ENCODE measurements at places on chromosomes 5 and 9.

DNA sequence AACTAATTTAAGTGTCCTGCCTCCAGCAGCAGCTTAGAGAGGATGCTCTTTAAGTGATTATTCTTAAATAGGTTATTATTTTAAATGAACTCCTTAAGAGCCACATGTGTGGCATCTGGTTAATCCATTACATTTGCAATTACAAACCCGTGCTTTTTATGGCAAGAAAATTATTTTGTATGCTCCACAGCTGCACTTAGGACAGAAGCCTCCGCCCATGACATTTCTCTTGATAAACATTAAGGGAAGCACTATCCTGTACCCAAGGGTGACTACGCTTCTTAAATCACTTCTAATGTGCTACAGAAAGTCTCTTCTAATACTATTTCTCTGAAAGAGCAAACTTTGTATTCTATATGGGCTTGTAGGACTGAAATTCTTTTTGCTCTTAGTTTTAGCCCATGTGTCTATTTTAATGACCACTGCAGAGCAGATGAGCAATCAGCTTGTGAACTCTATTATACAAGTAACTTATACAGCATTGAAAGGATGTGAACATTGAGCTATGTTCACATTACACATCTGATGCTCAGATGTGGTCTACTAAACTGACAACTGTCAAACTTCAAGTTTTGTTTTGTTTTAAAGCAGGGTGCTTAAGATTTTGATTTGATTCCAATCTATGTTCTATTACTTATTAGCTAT is 223.4 kb downstream of the COX7C start:
- DNase-seq: no peak

DNA sequence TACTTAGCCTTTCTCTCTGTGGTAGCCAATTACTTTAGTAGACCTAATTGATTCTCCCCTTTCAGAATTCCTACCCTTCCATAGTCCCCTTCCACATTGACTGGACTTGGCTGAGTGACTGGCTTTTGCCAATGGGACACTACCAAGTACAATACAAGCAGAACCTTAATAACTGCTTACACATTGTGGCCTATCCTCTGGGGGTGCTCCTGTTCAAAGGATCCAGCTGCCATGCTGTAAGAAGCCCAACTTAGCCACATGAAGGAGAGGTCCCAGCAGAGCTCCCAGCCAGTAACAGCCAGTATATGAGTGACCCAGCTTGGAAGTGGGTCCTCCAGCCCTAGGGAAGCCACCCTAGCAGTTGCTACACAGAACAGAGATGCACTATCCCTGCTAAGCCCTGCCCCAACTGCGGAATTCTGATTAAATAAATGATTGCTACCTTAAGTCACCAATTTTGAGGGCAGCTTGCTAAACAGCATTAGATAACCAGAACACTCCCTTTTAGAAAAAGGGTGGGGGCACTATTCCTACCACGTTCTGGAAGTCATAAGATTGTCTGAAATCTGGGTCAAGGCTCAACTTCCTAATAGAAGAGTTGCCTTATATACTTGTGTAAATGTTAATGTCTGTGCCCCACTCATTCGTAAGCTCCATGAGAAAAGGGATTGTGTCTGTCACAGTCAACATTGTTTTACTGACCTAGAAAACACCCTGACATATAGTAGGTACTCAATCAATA is 11.1 kb upstream of the APTX start:
- no peak for DNase-seq

- DNase-seq: no peak
These were observed 36.4 kb downstream of the C6 start for GRCh38 chr5:41176952-41177351.

DNA sequence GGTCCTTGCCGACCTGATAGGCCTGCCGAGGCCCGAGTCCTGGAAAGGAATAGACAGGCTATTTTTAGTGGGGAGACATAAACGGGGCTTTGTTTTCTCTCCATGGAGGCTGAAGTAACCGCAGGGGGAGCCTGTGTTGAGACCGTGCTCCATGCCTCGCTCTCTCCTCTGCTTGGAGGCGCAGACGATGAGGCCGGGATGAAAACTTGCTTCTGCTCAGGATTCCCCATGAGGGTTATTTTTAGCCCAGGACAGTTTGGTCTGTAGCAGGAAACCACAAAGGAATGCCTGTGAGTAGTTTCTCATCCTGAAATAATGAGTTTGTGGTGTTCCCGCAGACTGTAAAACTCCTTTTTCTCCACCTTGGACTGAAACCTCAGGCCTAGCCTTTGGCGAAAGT is 81.9 kb upstream of the RARS1 start:
- DNase-seq: no peak

- no peak for DNase-seq
These were observed 117.5 kb downstream of the TTC39B start for GRCh38 chr9:15189481-15189880.

- DNase-seq: no peak
These were observed 43.2 kb upstream of the PIK3R1 start for GRCh38 chr5:68172314-68172713.

DNA sequence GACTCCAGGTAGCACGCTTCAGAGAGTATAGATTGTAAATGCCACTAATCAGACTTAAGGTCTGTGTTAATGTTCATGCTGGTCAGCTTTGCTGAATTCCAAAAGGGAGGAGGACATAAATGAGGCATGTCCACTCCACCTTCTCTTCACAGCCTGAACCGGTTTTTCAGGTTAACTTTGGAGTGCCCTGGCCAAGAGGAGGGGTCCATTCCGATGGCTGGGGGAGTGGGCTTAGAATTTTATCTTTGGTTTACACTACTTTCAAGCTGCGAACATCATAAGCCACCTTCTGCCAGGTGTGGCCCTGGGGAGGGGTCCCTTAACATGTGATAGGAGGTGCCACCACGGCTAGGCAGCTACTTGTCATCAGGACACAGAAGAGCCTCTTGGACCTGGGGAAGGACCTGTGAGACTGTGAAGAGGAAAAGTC is 24.2 kb downstream of the ABO start:
- no peak for DNase-seq

DNA sequence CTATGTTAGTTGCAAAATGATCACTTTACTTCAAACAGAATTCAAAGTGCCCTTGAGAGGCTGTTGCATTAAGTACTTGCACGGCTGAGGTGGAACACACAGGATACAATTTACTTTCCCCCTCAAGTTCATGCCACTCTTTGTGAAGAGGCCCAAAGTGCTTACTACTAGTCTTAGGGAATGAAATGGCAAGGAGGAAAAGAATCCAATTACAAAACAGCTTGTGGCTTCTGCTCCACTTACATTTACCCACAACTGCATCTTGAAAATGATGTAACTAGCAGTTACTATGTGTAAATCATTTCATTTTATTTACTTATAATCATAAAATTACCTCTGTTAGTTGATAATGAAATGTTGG is 14.6 kb downstream of the FOXD1 start:
- DNase-seq: no peak

GRCh38 chr9:113738496-113738892 is 137.6 kb upstream of the ZNF618 start:
- no peak for DNase-seq

DNA sequence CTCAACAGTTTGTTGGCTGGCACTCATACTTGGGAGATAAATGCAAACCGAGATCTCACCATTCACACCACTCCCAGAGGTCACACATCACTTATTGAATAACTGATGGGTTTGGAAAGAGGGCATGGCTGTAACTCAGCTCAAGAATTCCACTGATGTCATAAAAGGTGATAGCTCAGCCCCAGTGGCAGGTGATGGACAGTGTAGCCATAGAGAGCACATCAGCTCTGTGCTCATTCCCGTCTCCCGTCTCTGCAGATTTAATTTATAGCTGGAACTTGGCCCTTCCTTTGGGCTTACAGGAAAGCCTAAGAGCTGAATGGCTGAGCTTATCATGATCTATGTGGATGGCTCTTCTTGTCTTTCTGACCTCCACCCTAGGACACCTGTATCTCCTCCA is 59.8 kb downstream of the INSYN2B start:
- DNase-seq: no peak

DNA sequence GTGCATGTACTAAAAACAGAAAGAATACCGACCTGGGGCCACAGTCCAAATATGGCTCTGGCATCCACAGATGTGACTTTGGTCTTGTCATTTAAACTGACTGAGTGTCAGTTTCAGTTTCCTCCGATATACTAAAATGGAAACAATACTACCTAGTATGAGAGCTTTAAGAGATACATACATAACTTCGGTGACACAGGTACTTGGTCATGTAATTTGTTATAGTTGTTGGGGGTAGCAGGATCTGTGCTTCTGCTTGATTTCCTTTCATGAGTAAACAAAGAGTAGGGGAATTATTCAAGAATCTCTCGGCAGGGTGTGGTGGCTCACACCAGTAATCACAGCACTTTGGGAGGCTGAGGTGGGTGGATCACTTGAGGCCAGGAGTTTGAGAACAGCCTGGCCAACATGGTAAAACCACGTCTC is 32.1 kb downstream of the MTMR12 start:
- DNase-seq: no peak

DNA sequence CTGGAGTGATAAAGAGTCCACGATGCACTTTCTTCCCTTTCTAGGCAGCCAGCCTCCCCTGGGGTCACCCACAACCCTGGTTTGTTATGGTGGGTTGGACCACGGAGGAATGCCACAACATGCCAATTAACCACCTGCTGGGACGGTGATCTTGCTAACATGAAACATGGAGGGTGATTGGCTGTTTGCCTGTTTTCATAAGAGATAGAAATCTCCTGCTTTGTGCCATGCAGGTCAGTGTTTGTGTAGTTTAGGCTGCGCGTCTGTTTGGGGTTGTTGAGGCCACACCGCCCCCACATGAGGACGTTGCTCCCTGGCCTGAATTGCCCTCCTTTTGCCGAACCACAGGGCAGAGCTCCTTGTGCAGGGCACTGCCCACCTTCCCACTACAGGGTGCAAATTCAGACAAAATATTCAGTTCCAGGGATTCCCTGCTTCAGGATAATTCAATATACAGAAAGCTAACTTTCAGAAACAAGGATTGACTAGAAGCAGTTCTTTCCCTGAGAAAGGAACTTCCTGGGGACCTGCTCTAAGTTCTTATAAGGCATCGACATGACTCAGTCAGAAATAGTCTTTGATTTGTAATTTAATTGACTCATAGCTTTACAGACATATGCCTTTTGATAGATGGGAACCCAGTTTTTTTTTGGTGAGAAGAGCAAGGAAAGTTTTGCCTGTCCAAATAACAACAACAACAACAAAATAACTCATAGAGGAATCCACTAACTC is 427.6 kb downstream of the GADD45G start:
- DNase-seq: no peak

DNA sequence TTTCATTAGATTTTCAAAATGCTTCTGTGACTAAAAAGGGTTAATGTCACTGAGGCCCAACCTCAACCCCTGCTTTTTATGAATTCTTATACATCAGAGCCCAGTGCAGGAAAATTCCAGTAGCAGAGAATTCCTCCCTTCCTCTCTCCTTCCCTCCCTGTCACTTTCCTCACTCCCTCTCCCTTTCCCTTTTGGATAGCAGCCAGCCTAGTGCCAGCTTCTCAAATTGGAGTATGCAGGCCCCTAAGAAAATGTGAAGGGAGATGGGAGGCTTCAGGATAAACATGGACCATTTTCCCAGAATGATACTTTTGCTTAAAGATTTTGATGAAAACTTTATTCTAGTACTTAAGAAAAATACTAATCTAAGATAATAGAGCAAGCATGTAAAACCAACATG is 507.4 kb downstream of the KDM4C start:
- DNase-seq: no peak

GRCh38 chr9:18495065-18495464 is 21.1 kb downstream of the ADAMTSL1 start:
- no peak for DNase-seq

DNA sequence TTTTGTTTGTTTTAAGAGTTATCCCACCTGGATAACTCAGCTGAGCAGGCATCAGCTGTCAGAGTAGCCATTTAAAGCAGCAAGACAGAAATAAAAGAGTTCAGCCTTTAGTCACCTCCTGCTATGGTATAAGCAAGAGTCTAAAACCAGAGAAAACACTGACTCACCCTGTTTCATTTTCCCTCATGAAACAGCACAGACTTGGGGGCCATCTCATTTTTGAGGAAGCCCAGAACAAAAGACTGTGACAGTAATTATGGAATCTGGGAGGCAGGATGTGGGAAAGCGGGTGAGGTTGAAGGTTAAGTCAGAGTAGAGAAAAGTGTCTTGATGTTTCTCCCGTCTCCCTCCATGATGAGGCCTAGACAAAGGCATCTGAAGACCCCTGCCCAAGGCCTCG is 90.2 kb upstream of the FAM174A start:
- DNase-seq: no peak

- DNase-seq: no peak
These were observed 82.4 kb downstream of the AK8 start for GRCh38 chr9:132795511-132796303.

DNA sequence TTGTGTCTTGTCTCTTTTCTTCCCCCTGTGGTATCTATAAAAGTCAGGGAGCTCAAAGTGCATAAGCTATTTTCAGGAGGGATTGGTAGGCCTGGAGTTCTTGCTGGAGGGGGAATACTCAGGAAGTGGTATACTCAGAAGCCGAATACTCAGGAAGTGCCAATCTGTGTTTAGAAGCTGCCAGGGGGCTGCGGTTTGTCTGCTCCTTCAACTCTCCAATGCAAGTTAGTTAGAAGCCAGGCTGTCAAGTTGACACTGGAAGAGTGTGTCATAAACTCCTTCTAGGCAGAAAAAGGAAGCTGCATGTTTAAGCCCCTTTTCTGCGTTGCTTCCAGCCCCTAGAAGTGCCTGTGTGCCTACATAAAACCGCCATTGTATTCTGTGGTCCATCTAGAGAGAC is 366.5 kb downstream of the TAF11L14 start:
- no peak for DNase-seq

- no peak for DNase-seq
These were observed 30.2 kb upstream of the PTGER4 start for GRCh38 chr5:40649463-40650030.

DNA sequence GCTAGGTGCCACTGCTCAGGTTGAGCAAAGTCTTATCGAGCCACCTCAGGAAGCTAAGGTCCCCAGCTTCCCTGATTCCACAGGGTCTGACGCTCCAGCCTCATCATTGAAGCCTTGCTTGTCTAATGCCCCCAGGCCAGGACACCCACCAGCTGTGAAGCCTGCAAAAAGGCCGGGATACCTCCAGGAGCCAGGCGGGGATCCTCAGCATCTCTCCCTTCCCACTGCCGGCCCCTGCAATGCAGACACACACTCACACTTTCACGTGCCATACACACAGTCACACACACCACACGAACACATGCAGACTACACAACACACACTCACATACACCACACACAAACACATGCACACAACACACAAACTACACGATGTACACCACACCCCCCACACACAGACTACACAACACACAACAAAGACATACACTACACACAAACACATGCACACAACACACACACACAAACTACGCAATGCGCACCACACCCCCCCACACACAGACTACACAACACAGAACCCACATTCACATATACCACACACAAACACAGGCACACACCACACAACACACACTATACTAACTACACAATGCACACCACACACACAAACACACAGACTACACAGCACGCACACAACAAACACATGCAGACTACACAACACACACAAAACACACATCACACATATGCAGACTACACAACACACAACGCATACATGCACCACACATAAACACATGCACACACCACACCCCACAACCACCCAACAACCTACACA is 17.8 kb upstream of the S1PR3 start:
- DNase-seq: no peak

- no peak for DNase-seq
These were observed 258.7 kb upstream of the ARRDC3 start for GRCh38 chr5:91641730-91642350.

Data from NCI-H2171 (cell line).